Urothelium cell line (cell line): ENCODE measurements at places on chromosomes 5 and 9.

- no peak for DNase-seq
These were observed 84.9 kb downstream of the ADAMTS12 start for GRCh38 chr5:33806738-33807442.

DNA sequence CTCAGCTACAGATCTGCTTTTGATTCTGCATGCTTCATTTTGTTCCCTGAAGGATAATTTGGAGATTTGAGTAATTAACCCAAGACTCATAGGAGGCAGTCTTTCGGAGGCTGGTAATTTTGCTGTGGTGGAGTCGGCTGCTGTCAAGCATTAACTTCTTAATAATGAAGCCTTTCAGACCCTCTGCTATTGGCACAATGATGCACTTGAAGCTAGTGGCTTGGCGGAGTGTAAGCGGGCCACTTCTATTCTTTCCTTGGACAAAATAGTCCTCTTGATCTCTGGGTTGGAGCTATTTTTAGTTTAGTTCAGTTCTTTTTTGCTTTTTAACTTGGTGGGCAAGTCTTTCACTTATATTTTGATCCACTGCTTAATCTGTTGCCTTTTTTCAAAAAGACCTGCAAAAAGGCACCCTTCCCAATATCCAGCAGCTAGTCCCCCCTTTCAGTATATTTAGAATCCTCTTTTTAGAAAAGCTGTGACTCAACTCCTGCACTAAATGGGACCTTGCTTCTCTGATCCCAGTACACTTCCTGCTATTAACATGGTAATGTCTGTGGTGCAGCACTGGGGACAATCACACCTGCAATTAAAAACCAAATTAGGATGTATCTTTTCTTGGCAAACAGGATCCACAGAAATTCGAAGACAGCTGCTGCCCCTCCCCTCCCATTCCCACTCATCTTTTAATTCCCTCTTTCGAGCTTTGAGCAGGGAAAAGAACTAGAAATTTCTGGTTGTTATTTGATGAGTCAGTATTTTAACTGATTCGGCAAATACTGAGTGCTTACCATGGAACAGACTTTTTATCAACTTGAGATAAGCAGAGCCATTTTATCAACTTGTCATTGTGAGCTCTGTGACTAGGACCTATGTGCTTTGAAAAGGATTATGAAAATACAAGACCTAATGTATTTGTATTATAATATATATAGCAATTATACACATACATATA, 169.4 kb upstream of the ANKRD55 start:
- no peak for DNase-seq

DNA sequence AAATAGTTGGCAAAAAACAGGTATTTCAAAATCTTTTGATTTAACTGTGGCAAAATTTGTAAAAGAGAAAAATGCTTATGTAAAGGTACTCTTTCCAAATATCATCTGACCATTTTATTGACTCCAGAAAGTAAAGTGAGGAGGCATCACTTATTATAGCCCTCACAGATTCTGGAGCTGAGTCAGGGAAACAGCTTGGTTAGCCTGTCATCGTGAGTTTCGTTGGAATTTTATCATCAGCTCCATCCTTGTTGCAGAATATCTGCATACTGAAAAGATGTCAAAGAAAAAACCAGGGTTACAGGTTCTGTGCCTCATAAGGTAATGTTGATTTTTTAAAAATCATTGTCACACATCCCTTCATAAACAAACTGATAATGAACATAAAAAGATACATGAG, 74.8 kb downstream of the CDH6 start:
- no peak for DNase-seq

DNA sequence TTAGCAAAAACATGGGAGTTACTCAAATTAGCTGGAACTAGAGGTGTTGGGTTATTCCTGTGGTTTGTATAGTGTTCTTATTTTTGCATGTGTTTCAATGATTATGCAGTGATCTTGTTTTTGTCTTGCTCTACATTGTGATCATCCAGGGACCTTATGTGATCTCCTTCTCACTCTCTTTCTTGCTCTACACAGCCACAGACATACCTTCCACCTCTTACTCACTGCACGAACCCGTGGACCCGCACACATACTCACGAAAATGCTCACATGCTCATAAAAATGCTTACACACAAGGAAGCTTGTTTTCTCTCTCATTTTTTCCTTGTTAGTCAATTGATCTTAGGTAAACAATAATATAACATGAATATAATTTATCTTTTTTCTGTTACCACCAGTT, 187.1 kb downstream of the KDM4C start:
- no peak for DNase-seq

DNA sequence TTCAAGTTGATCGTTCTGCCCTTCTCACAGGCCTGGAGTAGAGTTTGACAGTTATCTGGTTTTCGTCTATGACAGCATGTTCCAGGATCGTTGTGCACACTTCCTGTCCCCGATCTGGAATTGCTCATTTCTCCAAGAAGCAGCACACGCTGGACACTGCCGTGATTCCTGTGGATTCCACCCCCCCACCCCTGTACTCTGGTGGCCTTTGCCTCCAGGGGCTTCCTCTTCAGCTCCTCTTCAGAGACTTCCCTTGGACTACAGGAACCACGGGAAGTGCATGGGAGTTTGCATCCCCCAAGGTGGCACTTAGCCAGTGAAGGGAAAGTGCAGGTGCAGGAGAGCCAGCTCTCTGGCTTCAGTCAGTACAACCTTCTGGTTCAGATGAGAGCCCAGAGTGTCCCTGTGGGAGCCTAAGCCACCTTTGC, 160.7 kb downstream of the CACNA1B start:
- DNase-seq, result no peak

- no peak for DNase-seq
These were observed 74.7 kb upstream of the MAN2A1 start for GRCh38 chr5:109614981-109615380.

DNA sequence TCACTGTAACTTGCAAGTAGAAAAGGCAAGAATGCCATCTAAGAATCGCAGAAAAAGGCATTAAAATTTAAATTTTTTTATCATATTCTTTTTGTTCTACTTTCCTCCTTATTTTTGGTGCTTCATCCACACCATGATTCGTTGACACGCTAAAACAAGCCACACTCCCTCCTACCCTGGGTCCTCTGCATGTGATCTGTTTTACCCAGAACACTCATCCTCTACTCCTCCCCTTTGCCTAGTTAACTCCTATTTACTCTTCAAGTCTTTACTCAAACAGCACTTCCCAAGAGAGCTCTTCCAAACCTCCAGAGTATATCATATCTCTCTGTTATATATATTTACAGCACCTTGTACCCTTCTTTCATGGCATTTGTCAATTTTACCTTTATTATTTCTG, 61.4 kb upstream of the SRP19 start:
- DNase-seq, result no peak

- no peak for DNase-seq
These were observed 105.1 kb downstream of the INSYN2B start for GRCh38 chr5:169875091-169875728.

- DNase-seq, result no peak
These were observed 88.6 kb downstream of the EHMT1 start for GRCh38 chr9:137707361-137707760.

GRCh38 chr9:120931231-120932085, 4.9 kb upstream of the TRAF1 start:
- DNase-seq, result peak; percentile 65

GRCh38 chr9:21580636-21581378, 98.7 kb upstream of the IFNE start:
- DNase-seq, result no peak

- DNase-seq, result no peak
These were observed 27.5 kb downstream of the CORO2A start for GRCh38 chr9:98164912-98165311.

DNA sequence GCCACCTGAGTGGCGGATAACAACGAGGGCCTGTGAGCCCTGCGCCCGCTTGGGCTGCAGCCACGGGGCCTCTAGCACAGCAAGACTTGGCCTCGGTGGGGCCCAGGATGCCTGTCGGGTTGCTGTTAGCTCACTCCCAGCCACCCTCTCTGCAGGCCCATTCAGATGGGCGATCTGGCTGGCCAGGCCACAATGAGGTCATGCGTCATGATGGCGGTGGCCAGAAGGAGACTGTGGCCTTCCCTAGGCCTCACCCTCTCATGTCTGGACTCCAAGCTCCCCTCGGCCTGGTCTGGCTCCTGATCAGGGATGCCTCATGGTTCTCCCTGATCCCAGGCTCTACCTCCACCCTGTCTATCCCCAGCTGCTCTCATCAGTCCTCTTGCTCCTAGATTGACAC, 19.0 kb upstream of the TCOF1 start:
- DNase-seq, result no peak

DNA sequence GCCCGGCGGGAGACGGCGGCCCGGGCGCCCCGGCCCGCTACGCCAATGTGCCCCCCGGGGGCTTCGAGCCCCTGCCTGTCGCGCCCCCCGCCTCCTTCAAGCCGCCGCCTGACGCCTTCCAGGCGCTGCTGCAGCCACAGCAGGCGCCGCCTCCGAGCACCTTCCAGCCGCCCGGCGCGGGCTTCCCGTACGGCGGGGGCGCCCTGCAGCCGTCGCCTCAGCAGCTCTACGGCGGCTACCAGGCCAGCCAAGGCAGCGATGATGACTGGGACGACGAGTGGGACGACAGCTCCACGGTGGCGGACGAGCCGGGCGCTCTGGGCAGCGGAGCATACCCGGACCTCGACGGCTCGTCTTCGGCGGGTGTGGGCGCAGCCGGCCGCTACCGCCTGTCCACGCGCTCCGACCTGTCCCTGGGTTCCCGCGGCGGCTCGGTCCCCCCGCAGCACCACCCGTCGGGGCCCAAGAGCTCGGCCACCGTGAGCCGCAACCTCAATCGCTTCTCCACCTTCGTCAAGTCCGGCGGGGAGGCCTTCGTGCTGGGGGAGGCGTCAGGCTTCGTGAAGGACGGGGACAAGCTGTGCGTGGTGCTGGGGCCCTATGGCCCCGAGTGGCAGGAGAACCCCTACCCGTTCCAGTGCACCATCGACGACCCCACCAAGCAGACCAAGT, 723 bp downstream of the SNX18 start:
- DNase-seq, result peak; percentile 52

DNA sequence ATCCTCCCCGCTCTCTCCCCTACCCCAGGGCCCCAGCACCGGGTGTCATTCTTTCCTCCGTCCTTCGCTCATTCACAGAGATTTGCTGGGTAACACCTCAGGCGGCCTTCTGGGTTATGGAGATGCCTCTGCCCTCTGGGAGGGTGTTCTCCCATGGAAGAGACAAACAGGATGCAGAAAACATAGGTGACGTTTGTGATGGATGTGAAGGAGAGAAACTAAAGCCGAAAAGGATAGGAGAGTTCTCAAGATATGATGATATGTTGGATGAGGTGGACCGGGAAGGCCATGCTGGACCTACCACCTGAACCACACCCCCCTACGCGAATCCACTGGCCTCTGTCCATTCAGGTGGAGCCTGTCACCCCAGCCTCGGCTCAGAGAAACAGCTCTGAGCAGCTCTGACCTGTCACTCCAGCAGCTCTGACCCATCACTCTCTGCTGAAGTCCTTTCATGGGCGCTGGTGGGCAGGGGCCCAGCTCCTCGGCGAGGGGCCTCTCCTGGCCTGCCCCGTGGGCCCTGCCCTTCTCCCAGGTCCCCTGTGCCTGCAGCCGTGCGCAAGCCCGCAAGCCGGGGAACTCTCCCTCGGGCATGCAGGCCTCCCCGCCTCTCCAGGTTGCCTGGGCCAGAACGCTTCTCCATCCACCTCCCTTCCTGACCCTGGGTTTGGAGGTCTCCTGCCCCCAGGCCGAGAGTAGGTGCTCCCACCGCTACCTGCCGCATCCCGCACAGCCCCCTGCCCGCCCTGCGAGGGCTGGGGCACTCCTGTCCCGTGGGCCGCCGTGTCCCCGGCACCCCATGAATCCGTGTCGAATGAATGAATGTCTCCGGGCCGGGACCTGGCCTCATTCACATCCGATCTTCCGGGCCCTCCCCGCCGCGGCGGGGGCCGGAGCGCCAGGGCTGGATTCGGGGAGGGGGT, 717 bp upstream of the NCS1 start:
- no peak for DNase-seq

DNA sequence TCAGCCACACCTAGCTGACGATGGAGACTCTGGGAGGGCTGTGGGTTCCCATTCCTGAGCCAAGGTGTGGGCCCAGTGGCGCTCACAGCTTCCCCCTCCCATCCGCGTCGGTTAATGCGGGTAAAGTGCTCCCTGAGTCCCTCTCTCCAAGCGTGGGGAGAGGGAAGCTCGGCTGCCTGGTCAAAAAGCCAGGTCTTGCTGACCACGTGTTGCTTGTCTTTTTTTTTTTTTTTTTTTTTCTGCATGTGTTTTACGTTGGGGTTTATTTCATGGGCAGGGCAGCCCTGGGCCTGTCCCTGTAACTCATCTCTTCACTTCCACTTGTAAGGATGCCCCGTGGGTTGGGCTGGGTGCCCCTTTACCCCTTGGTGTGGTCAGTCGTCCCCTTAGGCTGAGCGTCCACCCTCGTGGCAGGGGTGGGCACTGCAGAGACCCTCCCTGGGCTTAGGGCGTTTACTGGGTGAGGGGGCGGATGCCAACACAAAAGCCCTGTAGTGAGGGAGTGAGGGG, 11.9 kb downstream of the NKD2 start:
- DNase-seq, result no peak

DNA sequence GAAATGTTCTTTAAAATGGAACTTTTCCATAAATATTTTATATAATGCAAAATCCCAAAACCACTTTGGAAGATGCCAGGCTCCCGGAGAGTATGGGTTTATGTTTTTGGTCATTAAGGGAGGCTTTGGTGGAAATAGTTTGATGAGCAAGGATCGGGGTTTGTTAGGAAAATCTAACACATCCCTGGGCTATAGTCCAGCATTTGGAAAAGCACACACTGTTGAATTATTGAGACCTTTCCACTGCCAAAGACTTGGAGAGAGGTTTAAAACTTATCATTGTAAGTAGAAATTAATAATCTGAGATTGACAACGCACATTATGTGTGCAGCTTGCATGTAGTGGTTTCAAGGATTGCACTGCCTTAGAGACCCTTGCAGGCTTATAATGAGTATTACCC, 156.3 kb downstream of the PARP8 start:
- no peak for DNase-seq

DNA sequence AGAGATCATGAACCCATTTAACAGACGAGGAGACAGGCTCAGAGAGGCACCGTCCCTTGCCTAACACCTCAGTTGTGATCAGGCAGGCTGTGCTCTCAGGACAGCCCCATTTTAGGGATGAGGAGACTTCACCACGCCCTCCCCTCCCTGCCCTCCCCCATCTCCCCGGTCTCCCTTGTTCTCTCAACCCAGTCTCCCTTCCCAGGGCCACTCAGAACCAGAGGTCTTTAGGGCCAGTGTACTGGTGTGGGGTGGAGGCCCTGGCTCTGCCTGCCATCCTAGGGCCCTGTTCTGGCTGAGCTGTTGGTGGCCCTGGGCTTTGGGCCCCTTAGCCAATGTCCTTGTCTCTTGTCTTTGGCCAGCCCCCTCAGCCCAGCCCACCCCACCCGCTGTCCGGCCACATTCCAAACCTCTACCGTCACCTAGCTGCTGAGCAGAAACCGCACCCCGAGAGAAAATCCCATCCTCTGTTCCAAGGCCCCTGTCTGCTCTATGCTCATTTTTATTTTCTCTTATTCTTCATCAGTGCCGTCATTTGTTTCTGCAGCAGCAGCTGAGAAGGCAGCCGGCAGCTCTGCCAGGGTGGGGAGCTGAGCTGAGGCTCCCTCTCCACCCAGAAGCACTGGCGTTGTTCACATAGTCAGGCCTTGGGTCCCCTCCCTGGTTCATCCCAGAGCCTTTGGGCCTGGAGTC, 33.9 kb downstream of the OLFML2A start:
- DNase-seq, result peak; percentile 88
